ENCODE measurements at places on chromosomes 7 and 10.
A peak's percentile ranks its signal among the peaks of the same experiment; 100 is the strongest.

DNA sequence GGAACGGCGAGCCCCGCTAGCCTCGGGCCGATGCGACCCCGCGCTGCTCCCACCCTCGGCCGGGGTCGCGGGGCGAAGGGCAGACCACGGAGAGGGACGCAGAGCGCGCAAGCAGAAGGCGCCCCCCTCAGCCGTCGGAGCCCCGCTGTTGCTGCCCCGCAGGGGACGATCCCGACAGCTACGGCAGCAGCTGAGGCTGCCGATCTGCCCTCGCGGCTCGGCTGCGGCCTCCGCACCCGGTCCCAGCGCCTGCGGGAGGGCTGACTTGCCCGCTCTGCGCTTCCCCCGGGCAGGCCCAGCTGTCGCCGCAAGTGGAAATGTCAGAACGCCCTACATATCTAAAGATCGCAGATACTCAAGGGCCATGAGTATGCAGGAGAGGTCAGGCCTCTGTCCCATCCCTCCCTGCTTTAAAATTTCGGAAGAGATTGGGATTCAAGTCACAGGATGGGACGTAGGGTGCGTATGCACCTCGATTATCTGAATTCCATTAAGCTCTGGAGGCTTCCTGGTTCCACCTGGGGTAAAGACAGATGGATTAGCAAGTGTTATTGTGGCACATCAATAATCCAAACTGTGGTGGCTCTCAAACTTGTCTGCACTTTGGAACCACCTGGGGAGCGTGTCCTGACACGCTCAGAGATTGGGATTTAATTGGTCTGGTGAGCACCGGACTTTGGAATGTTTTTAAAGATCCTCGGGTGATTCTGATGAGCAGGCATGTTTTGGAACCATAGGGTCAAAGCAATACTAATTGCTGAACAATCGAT is at the start of gene CRPPA:
Gene CRPPA (minus strand): TSS at position 206 of the 770 bp plus-strand sequence. CDS start 216 bp downstream, outside the sequence.
- DNase-seq = peak; percentile 54

DNA sequence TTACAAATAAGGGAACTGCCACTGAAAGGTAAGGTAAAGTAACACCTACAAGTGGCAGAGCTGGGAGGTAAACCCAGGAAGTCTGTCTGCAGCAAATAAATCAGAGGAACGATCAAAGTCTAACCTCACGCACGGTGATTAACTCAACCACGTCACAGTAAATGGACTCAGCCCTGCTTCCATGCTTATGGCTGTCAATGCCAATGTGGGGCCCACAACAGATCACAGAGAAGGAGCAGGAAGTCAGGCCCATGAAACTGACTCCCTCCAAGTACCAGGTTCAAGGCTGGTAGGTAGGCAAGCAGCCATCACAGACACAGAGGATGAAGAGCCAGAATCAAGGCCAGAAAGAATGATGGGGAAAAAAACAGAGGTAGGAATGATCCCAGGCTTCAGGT is 38.0 kb upstream of the ACSL5 start:
- no peak for DNase-seq

DNA sequence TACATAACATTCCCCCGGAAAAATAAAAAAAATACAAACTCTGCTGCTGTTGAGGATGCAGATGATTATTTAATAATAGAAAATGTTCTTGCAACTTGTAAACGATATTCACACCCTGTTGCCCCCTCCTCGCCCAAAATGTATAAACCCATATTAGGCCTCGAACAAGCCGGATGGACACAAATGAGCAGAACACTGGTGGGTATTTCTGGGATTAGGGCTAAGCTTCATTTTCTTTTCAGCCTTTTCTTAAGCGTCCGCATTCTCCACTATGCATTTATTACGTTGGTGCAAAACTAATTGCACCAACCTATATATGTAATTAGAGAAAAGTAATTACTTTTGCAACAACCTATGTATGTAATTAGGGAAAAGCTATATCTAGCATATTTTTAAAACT is 349 bp upstream of the GNG11 start:
- DNase-seq = no peak

GRCh38 chr7:112942981-112943380 is 143.6 kb downstream of the GPR85 start:
- no peak for DNase-seq

GRCh38 chr10:18221882-18222281 is 81.7 kb downstream of the CACNB2 start:
- DNase-seq = no peak

GRCh38 chr10:98460837-98461499 is 14.2 kb upstream of the HPS1 start:
- DNase-seq = peak; percentile 94

GRCh38 chr7:136870866-136871487 is 2.5 kb downstream of the CHRM2 start:
- no peak for DNase-seq

GRCh38 chr7:106239406-106239805 is 45.4 kb downstream of the NAMPT start:
- no peak for DNase-seq

DNA sequence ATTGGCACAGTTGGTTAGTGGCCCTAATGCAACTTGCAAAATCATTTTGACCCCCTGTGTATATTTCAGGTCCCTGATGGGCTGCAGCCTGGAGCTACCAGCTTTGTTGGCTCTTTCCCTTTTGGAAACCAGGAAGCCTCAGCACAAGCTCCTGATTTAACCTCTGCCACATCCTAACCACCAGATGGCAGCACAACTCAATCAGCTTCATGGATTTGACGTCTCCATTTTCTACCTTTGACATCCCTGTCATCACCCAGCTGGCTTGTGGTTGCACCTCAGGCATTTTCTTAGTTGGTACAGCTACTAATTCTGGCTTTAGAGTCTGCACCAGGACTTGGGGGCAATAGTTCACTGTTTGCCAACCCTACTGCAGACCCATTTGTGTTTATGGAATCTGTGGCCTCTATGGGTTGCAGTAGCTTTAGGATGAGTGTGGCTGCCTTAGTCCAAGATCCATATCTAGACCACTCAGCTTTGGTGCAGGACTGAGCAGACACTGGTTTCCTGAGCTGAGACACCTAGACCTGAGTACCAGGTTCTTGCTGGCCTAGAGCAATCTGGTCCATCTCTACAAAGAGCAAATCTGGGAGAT is 456.2 kb downstream of the REEP3 start:
- peak; percentile 40 for DNase-seq

GRCh38 chr7:16727736-16728135 is 25.8 kb upstream of the TSPAN13 start:
- no peak for DNase-seq

DNA sequence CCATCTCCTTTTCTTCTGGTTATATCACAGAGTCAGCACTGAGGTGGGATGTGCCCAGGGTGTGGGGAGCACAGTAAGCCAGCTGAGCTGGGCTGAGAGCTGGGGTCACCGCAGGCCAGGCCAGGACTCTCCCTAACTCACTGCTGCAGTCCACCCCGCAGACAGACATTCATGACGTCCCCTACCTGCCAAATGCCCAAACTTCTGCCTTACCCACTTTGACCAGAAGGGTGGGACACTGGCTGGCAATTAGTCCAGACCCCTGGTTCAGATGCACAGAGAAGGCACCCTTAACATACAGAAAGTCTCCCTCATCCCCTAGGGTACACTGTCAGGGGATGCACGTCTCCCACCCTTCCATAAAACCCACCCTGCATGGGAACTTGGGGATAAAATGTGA is 2.1 kb downstream of the DRGX start:
- no peak for DNase-seq

- no peak for DNase-seq
These were observed 147.3 kb upstream of the PDE1C start for GRCh38 chr7:32217341-32218153.

GRCh38 chr7:28024786-28025334 is 155.7 kb downstream of the JAZF1 start:
- no peak for DNase-seq

- peak; percentile 38 for DNase-seq
These were observed 114.9 kb upstream of the ZEB1 start for GRCh38 chr10:31204090-31204489.

GRCh38 chr10:932589-932988 is 1.1 kb upstream of the LARP4B start:
- no peak for DNase-seq

- DNase-seq = no peak
These were observed 202.3 kb downstream of the CHCHD3 start for GRCh38 chr7:132879579-132879978.
